ENCODE measurements at places on chromosomes 5 and 9.

DNA sequence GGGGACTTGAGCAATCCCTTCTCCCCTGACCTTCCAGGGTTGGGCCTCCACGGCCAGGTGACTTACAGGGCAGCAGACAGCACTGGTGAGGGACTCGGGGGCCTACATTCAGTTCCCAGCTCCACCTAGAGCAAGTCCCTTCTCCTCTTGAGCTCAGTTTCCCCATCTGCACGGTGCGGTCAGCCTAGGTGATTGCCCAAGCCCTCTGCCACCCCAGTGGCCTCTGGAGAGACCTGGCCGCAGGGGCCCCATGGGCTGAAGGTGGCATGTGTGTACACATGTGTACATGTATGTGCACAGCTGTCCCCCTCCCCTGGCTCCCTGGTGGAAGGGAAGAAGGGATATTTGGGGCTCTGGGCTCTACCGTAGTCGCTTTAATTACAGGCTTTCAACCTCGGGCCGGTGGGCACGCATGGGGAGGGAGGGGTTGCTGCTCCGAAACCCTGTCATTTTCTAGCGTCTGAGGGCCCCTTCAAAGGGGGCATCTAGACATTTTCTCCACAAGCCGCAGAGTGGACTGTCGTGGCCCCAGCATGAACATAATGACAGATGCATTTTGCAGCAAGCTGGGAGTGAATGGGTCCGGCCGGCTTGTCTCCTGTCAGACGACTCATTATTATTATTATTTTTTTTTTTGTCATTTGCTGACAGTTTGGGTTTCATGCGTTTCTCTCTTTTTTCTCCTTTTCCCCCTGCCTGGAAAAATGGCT lies 44.0 kb downstream of the ASS1 start:
- DNase-seq, result no peak

- no peak for DNase-seq
Observed at GRCh38 chr5:89545076-89545475, 662.1 kb upstream of the MEF2C start.

DNA sequence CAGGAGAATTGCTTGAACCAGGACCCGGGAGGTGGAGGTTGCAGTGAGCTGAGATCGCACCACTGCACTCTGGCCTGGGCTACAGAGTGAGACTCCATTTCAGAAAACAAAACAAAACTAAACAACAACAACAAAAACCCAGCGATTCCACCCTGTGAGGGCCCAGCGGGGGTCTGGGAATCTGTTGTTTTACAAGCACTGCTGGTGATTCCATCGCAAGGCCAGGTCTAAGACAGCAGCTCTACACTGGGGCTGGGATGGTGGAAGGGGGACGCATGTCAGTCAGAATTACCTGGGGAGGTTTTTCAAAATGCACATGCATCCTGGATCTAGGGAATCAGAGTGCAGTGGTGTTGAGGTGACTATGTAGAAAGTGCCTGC lies 90.9 kb downstream of the ANKRD55 start:
- DNase-seq, result no peak

DNA sequence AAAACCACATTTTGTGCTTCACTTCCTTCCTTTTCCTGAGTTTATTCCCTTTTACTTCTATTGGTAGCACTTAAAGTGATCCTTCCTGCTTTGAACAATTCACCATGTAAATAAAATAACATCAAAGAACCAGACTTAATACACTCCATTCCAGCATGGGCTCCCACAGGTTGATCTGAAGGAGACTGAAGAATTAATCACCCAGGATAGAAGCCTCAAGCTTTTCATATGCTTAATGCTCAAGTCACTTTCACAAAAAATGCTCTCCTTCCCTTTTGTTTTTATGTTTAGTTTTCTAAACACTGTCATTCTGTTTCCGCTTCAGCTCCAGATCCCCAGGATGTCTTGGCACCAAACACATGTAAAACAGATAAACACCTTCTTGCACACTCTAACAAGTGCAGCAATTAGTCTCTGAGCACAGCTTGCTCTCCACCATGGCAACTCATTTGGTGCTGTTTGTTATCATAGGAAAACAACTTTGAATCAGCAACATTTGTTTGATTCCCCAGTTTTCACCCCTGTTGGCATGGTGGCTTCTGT lies 37.0 kb downstream of the DMRTA1 start:
- DNase-seq, result no peak

DNA sequence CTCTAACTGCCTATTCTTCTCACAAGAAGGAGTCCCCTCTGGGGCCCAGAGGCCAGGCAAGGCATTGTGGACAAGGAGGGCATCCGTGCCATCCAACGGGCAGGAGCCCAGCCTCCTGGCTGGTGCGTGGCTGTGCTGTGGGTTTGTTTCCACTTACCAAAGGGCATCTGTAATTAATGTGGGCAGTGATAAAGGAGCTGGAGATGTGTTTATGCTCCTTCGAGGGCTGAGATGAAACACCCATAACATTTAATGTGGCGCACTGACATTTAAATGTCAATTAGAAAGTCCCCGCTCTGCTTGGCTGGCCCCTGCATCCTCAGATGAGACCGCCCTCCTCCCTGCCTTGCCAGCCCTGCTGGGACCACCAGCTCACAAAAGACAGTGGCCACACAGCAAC lies 57.1 kb downstream of the KCNIP1 start:
- no peak for DNase-seq

GRCh38 chr5:22708770-22709328 lies 144.3 kb downstream of the CDH12 start:
- no peak for DNase-seq

GRCh38 chr9:127370147-127370579 lies 26.8 kb upstream of the SLC2A8 start:
- no peak for DNase-seq

- peak; percentile 48 for DNase-seq
Observed at GRCh38 chr5:67353500-67354450, 157.2 kb upstream of the CD180 start.

- DNase-seq, result no peak
Observed at GRCh38 chr9:17294822-17295624, 160.2 kb downstream of the CNTLN start.
